ENCODE measurements at places on chromosomes 3 and 15.

GRCh38 chr3:67624078-67624477, 30.3 kb downstream of the SUCLG2 start:
- no peak for DNase-seq

GRCh38 chr3:145058483-145058882, 1086.9 kb downstream of the DIPK2A start:
- DNase-seq, result no peak

- no peak for DNase-seq
Measured at GRCh38 chr3:10502185-10502880, 3.1 kb downstream of the ATP2B2 start.

DNA sequence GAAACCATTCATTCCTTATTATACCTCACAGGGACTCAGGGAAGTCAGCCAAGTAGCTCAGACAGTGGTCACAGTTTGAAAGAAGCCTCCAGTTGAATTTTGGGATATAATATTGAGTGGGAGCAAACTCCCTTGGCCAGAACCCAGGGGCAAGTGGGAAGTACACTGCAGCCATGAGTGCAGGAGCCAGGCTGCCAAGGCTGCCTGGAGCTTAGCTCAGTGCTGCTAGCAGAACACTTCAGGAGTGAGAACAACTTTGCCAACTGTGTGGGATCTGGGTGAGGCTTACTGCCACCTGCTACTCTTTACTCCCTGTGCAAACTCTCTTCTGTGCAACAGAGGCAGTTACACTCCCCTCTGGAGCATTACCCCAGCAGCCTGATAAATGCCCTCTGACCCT, 4.6 kb downstream of the OR5K3 start:
- no peak for DNase-seq

- no peak for DNase-seq
Measured at GRCh38 chr3:155232605-155233004, 60.9 kb downstream of the STRIT1 start.

GRCh38 chr3:128072454-128073184, 20.4 kb downstream of the SEC61A1 start:
- DNase-seq, result no peak

- DNase-seq, result no peak
Measured at GRCh38 chr3:123936400-123936799, 24.6 kb downstream of the CCDC14 start.

GRCh38 chr3:8482960-8483665, 18.5 kb upstream of the LMCD1 start:
- no peak for DNase-seq

DNA sequence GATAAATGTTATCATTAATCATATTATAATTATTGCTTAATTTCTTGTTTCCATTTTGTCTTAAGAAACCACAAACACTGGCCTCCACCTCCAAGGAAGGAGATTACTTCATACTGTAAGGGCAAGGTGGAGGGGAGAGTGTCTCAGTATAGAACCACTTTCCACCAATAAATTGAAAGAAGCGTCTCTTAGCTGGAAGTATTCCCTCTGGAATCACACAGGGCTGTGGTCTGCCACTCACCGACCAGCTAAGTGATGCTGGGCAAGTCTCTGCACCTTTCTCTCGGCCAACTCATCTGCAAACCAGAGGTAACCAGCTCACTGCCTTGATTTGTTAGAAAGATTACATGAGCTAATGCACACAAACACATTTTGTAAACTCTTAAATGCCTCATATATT, 63.1 kb downstream of the EIF4E3 start:
- DNase-seq, result no peak

- DNase-seq, result no peak
Measured at GRCh38 chr3:64490180-64490724, 197.5 kb downstream of the ADAMTS9 start.

- DNase-seq, result no peak
Measured at GRCh38 chr3:55059027-55059629, 131.3 kb upstream of the LRTM1 start.

- DNase-seq, result no peak
Measured at GRCh38 chr15:32099956-32100684, 69.8 kb downstream of the CHRNA7 start.

GRCh38 chr3:31793821-31794220, 187.2 kb downstream of the OSBPL10 start:
- DNase-seq, result no peak

DNA sequence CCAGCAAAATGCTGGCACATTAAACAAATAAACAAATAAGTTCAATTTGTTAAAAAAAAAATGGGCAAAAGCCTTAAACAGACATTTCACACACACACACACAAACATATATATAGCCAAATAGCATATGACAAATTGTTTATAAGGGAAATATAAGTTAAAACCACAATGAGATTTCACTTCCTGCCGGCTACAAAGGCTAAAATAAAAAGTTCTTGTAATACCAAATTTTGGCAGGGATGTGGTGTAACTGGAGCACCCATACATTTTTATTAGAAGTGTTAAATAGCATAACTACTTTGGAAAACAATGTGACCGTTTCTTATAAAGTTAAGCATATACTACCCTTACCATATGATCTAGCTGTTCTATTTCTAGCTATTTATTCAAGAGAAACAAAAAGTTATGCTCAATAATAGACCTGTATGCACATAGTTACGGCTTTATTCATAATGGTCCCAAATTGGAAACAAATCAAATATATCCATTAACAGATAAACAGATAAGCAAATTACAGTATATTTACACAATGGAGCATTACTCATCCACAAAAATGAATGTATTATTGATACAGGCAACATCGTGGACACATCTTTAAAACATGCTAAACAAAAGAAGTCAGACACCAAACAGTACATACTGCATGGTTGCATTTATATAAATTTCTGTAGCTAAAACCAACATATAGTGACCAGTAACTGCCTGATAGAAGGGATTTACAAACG, 93.9 kb downstream of the EOMES start:
- no peak for DNase-seq

DNA sequence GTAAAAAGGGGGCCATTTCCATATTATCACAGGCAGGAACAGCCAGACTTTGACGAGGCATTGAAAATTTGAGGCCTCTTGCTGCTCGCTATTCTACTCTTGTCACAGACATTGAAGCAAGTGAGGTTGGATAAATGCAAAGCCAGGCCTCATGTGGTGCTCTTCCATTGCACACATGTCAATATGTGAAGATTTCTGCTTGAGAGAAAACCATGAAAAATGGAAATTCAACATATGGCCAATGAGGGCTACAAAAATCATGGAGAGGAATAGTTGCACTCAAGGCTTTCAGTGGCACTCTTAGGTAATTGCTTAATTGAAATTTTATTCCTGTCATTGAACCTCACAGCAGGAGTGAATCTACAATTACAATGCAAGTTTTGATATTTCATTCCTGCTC, 185.6 kb upstream of the MBNL1 start:
- no peak for DNase-seq

GRCh38 chr3:100024520-100025303, 89.6 kb downstream of the FILIP1L start:
- DNase-seq, result no peak

DNA sequence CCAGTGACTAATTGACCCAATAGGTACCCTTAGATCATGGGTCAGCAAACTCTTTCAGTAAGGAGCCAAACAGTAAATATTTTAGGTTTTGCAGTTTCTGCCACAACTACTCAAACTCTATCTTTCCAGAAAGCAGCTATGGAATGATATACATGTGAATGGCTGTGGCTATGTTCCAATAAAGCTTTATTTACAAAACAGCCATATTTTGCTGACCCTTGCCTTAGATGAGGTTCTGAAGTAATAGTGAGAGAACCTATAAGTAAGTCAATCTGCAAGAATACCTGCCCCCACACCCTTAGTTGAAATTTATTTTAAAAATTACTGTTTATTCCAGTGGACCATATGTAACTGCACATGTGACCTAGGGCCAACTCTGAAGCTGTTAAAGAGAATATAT, 134.0 kb downstream of the CMSS1 start:
- no peak for DNase-seq

- no peak for DNase-seq
Measured at GRCh38 chr3:105274536-105274935, 92.2 kb upstream of the ALCAM start.

GRCh38 chr3:44280631-44281030, 38.9 kb downstream of the TOPAZ1 start:
- DNase-seq, result no peak

- DNase-seq, result no peak
Measured at GRCh38 chr3:46465196-46465520, 453 bp upstream of the LTF start.

GRCh38 chr3:59653405-59654122, 603.7 kb upstream of the CFAP20DC start:
- no peak for DNase-seq

- no peak for DNase-seq
Measured at GRCh38 chr15:40454904-40455391, 14.2 kb downstream of the BAHD1 start.

DNA sequence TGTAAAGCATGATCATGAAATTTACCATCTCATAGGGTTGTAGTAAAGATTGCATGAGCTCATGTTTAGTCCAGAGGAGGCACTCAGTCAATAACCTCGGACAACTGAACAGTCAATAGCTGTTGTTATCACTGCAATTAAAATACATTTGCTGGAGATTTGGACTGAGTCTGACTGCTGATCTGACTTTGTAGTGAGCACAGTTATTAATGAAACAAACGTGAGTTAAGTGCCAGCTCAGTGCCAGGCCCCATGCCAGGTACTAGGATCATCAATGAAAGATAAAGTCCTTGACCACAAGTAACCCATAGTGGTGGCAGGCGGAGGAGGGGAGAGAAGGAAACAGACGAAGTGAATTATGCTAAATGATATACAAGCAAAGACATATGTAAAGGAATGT, 43.7 kb upstream of the PRICKLE2 start:
- no peak for DNase-seq

- DNase-seq, result no peak
Measured at GRCh38 chr3:58576716-58577115, 475 bp downstream of the FAM107A start.

GRCh38 chr3:149352556-149352955, 19.1 kb upstream of the TM4SF18 start:
- no peak for DNase-seq

- no peak for DNase-seq
Measured at GRCh38 chr15:29456255-29456654, 186.6 kb upstream of the NSMCE3 start.

DNA sequence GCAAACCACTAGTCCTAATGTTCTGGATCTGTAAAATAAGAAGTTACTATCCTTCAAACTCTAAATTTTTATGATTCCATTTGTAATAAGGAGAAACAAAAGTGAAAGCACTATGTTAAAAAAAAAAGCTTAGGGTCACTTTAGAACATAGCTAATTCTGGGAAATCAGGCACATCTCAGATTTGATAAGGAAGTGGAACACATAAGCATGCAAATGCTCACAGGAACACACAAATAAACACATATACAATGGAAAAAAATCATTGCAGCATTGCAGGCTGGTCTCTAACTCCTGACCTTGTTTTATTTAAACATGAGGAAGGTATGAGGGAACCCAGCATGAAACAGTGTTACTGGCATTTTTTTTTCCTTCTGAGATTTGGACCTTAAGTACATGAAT, 63.2 kb upstream of the TNFSF10 start:
- no peak for DNase-seq

- no peak for DNase-seq
Measured at GRCh38 chr15:101126618-101127505, 125.0 kb downstream of the CHSY1 start.

- no peak for DNase-seq
Measured at GRCh38 chr3:140403608-140404007, 274.3 kb upstream of the TRIM42 start.

DNA sequence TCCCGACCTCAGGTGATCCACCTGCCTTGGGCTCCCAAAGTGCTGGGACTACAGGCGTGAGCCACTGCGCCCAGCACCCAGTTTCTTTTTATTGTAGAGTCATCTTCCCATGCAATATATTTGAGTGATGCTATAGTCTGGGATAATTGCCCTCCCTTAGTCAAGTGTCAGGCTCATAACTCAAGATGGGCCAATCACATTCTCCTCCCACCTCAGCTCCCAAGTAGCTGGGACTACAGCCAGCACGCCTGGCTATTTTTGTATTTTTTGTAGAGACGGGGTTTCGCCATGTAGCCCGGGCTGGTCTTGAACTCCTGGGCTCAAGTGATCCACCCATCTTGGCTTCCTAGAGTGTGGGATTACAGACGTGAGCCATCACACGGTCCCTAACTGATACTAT, 15.2 kb upstream of the PTPN9 start:
- no peak for DNase-seq

GRCh38 chr3:185822221-185823000, 2.4 kb downstream of the IGF2BP2 start:
- DNase-seq, result no peak

DNA sequence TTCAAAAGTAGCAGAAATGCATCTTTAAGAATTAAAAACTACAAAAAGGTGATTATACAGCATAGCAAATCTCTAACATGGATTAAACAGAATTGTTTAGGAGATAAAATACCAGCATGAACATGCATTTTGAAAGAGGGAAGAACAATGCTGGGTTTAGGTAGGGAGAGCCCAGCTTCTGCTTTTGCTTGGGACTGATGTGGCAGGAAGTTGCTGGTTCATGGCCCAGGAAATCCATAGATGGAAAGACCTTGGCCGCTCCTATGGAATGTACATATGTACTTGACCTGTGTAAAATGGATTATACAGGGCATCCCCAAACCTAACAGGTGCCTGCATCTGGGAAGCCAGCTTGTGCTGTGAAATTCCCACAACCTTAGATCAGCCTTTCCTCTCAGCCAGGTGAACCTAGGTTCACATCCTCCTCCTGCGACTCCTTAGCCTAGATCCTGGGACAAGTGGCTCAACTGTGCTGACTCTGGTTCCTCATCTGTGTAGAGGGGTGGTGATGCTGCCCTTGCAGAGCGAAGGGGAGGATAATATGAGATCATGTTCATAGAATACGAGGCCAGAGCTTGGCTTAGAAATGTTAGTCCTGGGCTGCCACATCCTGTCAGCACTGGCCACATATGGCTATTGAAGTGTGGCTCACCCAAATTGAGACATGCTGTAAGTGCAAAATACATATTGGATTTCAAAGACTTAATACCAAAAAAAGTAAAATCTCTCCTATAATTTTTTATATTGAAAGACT, 47.0 kb upstream of the PLXNA1 start:
- no peak for DNase-seq

DNA sequence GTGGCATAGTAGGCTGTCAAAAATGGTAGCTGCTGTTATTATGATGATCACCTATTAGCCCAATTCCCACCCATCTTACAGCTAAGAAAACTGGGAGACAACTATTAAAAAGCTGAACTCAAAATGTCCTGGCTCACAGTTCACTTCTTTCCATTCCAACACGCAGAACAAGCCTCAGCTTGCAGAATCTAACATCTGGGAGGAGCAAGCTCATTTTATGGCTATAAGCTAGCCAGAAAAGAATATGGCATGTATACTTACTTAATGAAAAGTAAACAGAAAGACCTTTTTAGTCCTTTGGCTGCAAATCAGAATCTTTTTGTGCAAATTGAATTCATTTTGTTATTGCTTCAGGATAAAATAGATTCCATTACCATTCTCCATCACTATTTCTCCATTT, 34.8 kb upstream of the CFAP20DC start:
- DNase-seq, result no peak

- no peak for DNase-seq
Measured at GRCh38 chr3:69411346-69411745, 25.5 kb upstream of the FRMD4B start.

Data from activated T-cell treated with anti-CD3 and anti-CD28 coated beads for 1 hour (primary cell).